ENCODE measurements at places on chromosomes 16 and 17.

DNA sequence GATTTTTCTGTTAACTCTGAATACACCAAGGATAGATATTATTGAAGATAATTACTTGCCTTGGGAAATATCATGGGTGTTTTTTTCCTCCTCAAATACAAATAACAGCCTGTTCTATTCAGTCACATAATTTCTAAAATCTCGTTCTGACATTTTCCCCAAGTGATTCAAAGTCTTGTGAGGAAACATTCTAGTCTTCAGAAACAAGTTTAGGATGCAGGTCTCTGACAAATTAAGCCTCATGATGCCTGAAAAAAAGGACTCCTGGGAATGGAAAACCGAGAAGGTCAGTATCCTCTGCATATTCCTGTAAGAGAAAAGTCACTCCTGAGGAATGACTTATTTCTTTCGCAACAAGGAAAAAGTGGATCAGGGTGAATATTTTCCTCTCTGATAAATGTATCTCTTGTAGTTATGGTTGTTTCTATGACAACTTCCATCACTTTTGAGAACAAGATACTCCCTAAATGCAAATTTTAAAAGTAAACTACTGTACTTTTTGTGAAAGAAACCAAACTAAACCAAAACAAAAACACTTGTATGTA lies 384.6 kb downstream of the CNTNAP4 start:
- no peak for DNase-seq

- no peak for DNase-seq
These were observed 491 bp downstream of the TRAP1 start for GRCh38 chr16:3716831-3717234.

DNA sequence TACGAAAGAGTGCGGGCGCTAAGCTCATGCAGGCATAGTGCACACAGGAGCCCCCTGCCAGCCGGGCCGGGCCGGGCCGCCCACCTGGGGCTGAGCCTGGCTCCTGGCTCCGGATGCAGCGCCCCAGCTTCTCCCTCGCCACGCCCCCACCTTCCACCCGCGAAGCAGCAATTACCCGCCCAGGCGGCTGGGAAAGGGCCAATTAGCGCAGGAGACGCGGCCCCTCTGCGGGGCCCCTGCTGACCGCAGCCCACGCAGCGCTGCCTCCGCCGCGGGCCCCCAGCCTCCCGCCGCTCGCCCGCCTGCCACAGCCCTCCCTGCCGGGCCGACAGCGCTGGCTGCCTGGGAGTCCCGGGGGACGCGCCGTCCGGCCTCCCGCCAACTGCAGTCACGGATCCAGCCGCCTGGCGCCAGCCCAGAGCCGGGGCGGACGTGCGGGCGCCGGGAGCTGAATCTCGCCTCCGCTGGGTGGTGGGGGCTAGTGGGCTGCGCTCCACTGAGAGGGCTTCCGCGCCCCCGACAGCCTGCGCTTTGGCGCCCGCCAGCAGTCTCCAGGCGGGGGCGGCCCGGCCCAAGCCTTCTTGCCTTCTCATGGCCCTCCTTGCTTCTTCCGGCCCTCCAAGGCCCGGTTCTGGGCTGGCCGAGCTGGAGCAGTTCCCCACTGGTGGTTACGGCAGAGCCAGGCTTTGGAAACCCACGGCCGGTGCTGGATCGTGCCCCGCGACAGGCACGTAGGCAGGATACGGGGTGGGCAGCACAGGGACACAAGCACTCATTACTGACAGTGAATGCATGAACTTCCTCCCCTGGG lies 14.9 kb upstream of the CBFB start:
- DNase-seq, result no peak

GRCh38 chr17:19364699-19365498 lies 2.4 kb upstream of the B9D1 start:
- no peak for DNase-seq

GRCh38 chr16:64659866-64660265 lies 462.0 kb downstream of the CDH11 start:
- no peak for DNase-seq

- DNase-seq, result no peak
These were observed 92.6 kb upstream of the CBX4 start for GRCh38 chr17:79931817-79932309.

DNA sequence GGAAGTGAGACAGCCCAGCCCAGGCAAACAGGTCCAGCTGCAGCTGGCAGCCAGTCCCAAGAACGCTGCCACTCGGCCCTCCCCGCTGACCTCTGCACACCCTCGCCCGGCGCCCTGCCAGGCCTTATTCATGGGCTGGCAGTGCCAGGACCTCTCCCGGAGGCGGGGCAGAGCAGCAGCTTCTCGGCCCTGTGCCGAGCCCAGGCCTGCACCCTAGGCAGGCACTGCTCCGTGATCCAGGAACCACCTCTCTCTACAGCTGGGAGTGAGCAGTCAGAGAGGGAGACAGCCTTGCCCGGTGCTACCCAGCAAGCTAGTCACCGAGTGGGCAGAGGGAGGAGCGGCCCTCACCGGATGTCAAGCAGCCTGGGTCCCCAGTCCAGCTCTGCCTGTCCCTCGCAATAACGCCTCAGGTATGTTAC lies 79.9 kb upstream of the CBX4 start:
- no peak for DNase-seq

DNA sequence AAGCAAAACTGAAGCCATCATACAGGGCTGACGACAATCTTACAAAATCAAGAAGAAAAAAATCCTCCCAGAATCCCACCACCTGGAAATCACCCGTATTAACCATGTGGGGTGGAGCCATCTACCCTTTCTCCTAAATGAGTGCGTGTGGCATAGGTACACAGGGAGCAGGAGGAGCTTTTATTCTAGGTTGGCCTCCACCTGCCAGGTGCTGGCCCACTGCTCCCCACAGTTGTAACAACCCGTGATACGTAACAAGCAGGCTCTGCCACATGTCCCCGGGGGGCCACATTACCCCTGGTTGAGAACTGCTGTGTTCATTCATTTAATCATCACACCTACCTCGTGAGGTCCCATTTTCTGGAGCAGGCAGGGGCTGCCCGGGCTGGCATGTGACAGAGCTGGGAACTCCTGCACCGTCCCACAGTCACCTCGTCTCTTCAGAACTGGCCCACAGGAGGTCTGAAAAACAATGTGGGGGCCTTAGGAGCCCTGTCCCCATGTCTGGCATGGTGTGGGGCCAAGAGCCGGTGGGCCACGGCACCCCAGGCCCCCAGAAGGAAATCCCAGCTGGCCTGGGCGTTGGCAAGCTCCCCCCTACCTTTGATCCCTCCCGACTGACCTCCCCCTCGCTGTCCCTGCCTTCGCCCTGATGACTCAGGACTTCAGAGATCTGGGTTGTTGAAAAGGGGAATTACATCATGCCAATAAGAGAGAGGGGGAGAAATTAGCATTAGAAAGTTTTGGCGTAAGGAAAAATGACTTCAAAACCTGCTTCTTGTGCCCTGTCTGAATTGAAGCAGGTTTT lies 12.9 kb downstream of the CMIP start:
- no peak for DNase-seq

GRCh38 chr16:2656985-2657384 lies 25.3 kb upstream of the KCTD5 start:
- DNase-seq, result no peak

DNA sequence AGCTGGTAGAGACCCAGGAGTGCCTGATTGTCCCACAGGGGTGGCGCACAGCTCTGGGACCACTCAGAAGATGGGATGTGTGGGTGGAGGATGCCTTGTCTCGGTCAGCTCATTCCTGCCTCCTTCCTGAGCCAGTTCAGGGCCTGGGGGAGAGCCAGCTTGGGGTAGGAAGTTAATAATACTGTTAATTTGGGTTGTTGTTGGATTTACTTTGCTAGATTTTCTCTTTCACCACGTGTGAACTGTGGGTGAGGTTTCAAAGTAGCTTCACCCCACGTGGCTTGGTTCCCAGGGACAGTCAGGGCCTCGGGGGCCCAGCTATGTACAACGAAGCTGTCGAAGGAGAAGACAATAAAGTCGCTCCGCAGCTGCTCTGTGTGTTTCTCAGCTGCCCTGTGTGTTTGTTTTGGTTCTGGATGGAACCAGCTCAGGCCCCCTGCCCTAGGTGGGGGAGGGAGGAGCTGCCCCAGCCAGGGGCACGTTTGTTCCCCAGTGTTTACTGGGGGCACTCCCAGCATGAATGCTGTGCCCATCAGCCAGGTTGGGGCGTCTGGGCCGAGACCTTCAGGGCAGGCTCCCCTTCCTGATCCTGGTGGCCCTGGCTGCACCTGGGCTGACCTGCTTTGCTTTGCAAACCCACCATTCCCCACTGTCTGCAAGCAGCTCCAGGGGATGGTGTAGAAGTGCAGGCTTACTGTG lies 2.3 kb downstream of the NUDT16L1 start:
- no peak for DNase-seq

DNA sequence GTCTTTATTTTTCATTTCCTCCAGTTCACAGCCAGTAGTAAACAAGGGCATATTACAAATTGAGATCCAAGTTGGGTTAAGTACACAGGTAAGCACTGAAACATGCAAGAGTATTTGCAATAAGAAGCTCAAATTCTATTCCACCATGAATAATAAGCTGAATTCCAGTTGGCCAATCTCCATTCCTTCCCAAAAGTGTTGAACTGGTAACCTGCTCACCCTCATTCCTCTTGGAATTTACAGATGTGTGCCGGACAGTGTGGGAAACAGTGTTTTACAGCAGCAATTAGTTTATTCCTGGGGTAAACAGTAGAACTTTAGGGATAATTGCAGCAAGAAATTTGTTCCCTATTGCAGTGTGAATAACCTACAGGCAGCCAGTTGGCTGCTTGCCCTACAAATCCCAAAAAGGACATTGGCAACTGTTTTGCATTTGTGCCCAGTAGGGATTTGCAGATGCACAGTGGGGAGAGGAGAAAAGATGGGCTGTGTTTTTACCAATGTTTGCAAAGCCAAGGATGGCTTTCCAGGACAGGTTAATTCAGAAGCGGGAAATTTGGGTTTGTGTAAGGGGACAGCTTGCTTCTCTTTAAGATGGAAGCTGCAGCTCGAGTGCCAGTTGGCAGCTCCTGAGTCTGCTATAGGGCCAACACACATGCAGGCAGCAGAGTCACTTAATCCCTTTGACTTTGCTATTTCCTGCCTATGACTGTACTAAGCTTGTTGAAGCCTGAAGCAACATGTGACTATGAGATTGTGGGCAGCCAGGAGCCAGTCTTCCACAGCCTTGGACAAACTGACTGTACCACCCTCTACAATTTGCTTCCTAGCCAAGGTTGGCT lies 318.9 kb downstream of the MAP2K6 start:
- DNase-seq, result no peak

- no peak for DNase-seq
These were observed 20.0 kb downstream of the CNP start for GRCh38 chr17:41986634-41987033.

GRCh38 chr16:1030473-1030901 lies 42.1 kb upstream of the SSTR5 start:
- DNase-seq, result no peak

GRCh38 chr17:43453331-43453812 lies 30.4 kb upstream of the DHX8 start:
- DNase-seq, result no peak

DNA sequence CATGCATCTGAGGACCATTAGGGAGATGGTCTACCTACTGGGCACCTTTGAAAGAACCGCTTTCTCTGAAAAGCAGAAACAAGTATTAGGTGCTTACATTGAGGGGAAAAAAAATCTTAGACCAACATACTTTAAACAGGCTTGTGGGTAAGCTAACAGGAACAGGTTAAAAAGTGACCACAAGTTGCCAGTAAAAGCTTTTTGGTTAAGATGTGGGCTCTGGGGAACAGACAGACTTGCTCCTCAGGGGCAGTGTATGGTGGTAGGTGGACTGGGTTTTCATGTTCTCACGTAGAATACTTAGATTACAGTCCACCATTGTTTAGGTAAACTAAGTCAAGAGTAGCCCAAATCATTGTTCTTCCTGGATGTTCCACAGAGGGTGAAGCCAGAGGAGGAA lies 41.2 kb downstream of the REXO5 start:
- DNase-seq, result no peak

GRCh38 chr17:65134035-65134434 lies 3.1 kb upstream of the RGS9 start:
- DNase-seq, result no peak

GRCh38 chr17:5131146-5131715 lies 15.4 kb downstream of the USP6 start:
- no peak for DNase-seq

- no peak for DNase-seq
These were observed 70.1 kb downstream of the KCNJ2 start for GRCh38 chr17:70239391-70239826.
